Activated CD4-positive, alpha-beta T cell treated with anti-CD3 and anti-CD28 coated beads for 4 hours (primary cell): ENCODE measurements at places on chromosomes 6 and 20.
A peak's percentile ranks its signal among the peaks of the same experiment; 100 is the strongest.

GRCh38 chr6:15518878-15519277 lies 143.9 kb downstream of the DTNBP1 start:
- DNase-seq = no peak

- no peak for DNase-seq
Measured at GRCh38 chr6:43926634-43927531, 156.9 kb downstream of the VEGFA start.

DNA sequence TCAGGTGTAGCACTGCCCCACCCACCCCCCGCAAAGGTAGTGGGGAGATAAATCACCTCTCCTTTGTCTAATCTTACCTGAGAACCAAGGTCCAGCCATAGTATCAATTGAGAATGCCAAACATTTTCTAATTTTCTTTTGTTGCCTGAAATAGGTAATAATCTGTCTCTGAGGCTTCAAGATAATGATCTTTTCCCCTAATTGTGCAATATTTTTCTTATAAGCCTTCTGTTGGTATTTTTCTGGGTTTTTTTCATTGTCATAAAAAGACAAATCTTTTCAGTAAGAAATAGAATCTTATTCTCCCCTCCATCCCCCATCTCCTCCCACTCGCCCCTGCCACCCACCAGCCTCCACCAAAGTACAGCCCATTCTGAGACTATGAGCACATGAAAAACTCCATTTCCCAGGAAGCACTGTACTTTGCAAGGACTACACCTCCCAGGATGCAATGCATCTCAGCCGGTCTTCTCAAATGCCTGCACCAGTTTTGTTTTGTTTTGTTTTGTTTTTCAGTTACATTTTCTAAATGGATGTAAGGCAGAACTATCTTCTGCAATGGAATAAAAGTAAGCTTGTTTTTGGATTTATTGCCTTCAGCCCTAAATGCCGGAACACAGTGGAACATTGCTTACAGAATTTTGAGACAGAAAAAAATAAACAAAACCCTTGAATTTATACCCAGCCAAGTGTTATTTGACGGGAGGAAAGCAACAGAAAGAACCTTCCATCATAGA lies 268.0 kb downstream of the TFAP2A start:
- DNase-seq = no peak

DNA sequence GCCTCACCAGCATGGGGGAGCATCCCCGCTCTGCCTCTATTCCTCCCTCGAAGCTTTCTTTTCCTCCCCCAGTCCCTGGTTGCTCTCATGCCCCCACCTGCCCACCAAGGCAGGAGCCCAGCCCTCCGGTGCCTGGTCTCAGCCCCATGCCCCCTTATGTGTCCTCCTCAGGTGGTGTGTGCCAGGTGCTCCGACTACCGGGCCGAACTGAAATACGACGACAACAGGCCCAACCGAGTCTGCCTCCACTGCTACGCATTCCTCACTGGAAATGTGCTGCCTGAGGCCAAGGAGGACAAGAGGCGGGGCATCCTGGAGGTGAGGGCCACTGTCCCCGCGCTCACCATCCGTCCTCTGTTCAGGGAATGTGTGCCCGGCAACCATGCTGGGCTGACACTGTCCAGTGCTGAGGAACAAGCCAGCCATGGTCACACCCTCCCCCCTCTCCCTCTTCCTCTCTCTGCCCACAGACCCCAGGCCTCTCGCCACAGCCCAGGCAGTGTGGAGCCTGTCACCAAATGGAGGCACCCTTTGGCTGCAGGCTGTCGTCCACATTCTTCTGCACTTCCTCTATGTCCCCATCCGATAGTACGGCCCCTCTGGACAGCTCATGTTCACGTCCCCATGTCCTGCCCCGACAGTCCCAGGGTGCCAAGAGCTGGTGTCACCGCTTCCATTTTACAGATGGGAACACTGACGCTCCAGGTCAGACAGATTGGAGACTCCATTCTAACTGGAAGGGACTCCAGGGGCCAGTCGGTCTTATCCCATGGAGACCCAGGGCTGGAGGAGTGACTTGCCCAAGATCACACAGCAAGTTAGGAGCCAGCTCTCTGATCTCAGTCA lies 20.4 kb downstream of the FGD2 start:
- DNase-seq = no peak

DNA sequence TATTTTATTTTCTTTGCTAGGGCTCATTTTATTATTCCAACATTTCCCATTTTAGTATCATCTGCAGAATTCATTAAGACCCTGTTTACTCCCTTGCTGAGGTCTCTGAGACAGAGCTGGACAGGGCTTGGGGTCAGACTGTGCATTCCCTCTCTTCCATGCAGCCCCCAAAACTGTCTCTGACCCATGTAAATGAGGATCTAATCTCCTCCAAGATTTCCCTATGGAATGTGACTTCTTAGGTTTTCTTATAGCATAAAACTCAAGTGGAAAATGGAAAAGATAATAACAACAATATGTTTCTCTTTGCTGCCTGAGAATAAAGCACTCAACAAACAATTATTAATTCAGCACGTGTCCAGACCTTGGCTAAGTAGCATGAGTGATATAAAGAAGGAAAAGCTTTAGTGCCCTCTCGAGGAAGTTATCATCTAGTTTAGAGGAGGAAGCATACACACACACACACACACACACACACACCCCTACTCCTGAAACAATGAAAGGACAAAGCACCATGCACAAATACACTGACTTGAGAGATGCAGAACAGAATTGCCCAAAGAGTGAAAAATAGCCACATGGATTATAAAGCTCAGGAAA lies 815.5 kb downstream of the BCKDHB start:
- no peak for DNase-seq

GRCh38 chr20:4802527-4802926 lies 80.8 kb downstream of the PRND start:
- DNase-seq = no peak

DNA sequence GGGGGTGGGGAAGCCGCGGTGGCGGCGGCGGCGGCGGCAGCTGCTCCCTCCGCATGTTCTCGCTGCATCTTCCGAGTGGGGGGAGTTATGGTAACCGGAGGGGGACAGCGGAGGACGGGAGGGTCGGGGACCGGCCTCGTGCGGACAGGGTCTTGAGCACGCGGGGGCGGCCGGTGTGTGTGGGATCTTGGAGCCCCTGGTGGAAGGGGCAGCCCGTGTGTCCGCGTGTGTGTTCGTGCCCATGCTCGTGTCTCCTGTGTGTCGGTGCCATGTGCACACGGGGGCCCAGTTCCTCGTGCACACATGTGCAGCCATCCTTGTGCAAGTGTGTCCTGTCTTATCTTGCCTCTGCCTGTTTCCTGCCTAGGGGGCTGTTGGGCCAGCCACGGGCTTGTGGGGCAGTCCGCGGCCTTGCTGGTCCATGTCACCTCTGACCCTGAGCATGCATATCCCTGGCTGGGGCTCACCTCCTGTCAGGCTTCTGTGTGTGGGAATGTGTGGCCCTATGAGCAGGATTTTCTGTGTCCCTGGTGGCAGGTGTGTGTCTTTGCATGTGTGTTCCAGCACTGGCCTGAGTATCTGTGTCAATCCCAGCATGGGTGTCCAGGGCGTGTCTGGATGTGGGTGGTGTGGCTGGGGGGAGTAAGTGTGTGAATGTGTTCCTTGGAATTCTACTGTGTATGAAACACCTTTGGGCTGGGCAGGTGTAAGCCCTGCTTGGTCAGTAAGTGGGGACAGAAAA lies 8.5 kb downstream of the SYNGAP1 start:
- DNase-seq = peak; percentile 22

DNA sequence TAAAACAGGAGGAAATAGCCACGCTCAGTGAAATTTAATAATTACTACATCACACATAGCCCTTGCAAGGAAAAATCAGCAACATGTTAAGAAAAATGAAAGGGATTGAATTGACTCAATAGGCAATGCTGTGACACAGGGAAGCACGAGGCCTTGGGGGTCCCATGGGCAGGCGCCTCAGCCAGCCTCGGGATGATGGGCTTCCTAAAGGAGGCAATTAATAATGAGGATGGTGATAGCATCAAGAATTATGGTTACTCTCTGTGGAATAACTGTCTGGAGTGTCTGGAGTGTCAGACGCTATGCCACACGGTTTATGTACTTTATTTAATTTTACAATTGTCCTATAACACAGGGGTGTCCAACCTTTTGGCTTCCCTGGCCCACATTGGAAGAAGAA lies 130.2 kb downstream of the TBC1D7 start:
- no peak for DNase-seq

DNA sequence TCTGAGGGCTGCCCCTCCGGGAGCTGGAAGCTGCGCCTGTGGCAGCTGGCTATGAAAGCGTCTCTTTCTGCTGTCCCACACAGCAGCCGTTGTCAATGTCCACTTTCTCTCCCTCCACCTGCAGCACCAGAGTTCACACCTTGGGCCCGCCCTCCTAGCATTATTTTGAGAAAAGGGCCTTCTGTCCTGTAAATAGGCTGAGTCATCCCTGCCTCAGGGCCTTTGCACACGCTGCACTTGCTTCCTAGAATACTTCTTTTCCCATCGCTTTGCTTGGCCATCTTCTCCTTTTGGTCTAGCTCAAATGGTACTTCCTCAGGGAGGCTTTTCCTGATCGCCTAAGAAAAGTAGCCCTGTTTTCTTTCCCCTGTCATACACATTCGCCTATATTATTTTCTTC lies 69.3 kb upstream of the ZNFX1 start:
- no peak for DNase-seq
